Stimulated activated CD4-positive, alpha-beta T cell treated with anti-CD3 and anti-CD28 coated beads, Interleukin-2, amount 100 ng/mL, for 4 hours (primary cell): ENCODE measurements at places on chromosomes 12 and 14.

DNA sequence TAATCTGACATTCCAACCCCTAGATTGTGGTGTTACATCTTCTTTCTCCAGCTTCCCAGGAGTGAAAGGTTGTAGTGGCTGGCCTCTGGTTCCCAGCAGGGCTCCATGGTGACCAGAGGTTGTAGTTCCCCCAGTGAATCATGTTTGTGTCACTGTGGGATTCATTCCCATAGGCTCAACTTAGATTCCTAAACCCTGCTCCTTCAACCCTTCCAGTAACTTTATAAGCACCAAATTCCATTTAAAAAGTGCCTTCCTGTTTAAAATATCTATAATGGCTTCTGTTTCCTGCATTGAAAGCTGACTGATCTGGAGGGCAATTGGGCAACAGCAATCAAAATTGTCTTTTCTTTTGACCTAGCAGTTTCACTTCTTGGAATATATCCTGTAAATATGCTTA is 40.5 kb upstream of the TBC1D15 start:
- DNase-seq, result no peak

DNA sequence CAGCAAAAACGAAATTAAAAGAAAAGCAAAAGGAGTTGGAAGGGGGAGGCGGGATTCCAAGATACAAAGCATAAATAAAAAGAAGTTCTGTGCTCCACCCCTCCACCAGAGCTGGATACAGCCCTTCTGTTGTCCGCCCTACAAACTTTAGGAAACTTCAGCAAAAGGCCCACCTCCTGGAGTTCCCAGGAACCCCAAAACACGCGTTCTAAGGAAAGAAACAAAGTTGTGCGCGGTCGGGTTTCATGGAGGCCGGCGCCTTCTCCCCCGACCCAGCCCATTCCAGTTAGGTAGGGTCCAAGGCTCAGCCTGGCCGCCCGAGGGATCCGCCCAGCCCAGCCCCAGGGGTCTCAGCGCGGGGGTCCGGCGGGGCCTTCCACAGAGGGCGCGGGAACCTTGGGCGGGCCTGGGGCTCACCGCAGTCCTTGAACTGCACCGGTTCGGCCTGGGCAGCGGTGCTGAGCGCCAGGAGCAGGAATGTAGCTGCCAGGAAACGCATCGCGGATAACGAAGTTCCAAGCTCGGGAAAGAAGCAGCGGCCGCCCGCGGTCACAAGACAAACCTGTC is at the start of gene NPC2:
TSS of gene NPC2 (minus strand) at position 530 of the 567 bp plus-strand sequence. CDS start at position 499, 31 bp downstream.
- no peak for DNase-seq

- no peak for DNase-seq
Observed at GRCh38 chr14:67441672-67442071, 29.7 kb upstream of the PLEK2 start.

DNA sequence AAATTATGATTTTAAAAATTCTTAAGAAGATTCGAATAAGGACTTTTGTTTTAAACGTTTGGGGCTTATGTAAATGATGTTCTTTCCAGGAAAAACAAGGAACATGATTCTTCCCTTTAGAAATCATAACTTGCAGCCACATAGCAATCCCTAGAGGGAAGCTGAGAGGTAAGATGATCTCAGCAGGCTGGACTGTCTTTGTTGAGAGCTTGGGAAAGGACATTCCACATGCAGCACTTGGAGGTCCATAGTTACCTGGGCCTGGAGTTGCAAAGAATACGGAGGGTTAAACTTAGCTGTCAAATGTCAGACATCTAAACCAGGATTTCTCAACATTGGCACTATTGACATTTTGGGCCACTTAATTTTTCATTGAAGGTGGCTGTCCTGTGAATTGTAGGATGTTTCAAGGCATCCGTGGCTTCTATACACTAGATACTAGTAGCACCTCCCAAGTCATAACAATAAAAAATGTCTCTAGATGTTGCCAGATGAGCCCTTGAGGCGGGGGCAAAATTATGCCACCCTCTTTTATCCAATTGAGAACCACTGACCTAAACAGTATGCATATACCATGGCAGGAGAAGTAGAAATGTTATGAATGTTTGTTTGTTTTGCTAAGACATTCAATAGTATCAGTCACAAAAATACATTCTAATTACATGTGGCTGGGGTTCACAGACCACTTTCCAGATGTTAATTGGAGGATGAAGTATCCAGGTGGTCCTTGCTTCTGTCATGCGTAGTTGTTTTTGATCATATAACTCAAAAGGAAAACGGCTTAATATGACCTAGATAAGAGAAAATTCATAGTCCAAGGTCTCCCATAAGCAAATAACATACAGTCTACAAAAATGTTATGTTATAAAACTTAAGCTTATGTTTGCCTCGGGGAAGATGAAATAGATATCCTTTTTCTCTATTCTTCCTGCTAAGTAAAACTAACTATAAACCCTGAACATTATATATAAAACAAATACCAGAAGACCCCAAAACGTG is 30.5 kb downstream of the TTC6 start:
- DNase-seq, result no peak

DNA sequence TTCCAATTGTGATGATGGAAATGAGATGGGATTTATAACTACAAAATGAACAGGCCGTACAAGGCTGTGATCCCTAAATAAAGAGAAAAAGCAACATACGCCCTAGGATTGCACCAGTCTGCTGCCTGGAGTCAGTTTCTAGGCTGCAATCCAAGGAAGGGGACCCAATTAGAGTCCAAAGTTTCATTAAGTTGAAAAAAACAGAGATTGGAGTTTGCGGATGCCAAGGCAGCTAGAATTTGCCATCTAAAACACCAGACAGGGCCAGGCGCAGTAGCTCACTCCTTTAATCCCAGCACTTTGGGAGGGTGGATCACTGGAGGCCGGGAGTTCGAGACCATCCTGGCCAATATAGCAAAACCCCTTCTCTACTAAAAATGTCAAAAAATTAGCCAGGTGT is 661.0 kb downstream of the RPS29 start:
- DNase-seq, result no peak

GRCh38 chr14:90093942-90094595 is 32.3 kb downstream of the KCNK13 start:
- DNase-seq, result no peak

GRCh38 chr12:132629330-132629729 is 10.8 kb downstream of the P2RX2 start:
- DNase-seq, result no peak

DNA sequence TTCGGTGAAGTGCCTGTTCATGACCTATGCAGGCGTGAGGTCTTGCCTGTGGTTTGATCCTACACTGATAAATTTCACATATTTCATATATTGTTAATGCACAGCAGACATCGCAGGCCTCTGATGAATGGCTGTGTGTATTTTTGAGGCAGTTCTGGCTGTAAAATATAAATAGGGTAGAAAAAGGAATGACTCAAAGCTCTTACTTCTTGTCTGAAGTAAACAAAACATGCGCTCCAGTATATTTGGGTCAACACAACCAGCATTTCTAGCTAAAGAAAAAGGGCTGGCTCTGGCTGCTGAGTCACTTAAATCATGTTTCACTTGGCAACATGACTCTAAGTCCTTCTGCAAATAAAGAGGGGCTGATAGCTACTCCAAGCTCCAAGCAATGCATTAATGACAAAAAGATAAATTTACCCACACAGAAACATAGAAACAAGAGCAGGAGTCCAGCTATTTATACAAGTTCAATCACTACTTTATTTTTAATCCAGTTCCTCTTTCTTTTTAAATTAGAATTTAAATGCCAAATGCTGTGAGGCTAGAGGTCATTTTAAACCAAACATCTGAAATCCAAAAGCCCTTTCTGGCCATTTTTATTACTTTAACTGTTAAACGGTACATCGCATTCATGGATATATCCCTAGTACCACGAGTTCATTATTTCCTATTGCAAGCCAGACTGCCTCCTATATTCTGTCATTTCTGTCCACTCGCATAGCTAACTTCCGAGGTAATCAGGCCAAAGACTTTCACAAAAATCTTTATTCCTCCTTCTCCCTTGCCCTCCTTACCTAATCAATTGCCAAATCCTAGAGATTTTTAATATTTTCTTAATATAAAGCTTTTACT is 54.3 kb upstream of the TMCC3 start:
- no peak for DNase-seq

DNA sequence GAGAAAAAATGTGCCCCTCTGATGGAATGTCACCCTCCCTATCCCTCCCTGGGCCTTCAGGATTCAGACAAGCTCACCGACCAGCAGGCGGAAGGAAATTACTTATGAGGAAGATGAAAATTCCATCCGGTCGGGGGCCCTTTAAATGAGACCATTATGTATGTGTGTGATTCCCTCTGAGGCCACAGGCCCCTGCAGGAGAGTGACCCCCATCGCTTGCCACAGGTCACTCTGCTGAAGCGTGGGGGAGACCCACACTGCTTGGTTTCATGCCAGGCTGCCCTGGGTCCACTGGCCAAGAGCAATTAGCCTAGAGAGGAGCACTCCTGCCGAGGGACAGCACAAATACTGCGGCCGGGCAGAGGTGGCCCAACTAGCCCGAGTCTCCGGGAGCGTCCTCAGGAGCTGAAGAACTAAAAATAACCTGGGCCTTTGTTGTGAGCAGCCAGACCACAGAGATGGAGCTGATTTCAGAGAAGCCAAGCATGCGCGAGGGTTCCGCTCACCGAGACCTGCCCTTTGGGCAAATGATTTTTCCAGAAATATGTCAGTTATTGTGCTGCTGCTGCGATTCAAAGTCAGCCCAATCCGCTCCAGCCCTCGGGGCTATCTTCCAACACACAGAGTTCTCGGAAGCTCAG is 276.4 kb downstream of the DPF3 start:
- DNase-seq, result no peak

GRCh38 chr14:105430565-105430964 is 10.9 kb downstream of the MTA1 start:
- DNase-seq, result no peak

DNA sequence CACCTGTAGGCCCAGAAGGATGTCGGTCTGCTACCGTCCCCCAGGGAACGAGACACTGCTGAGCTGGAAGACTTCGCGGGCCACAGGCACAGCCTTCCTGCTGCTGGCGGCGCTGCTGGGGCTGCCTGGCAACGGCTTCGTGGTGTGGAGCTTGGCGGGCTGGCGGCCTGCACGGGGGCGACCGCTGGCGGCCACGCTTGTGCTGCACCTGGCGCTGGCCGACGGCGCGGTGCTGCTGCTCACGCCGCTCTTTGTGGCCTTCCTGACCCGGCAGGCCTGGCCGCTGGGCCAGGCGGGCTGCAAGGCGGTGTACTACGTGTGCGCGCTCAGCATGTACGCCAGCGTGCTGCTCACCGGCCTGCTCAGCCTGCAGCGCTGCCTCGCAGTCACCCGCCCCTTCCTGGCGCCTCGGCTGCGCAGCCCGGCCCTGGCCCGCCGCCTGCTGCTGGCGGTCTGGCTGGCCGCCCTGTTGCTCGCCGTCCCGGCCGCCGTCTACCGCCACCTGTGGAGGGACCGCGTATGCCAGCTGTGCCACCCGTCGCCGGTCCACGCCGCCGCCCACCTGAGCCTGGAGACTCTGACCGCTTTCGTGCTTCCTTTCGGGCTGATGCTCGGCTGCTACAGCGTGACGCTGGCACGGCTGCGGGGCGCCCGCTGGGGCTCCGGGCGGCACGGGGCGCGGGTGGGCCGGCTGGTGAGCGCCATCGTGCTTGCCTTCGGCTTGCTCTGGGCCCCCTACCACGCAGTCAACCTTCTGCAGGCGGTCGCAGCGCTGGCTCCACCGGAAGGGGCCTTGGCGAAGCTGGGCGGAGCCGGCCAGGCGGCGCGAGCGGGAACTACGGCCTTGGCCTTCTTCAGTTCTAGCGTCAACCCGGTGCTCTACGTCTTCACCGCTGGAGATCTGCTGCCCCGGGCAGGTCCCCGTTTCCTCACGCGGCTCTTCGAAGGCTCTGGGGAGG is at the start of gene LTB4R:
TSS of gene LTB4R (plus strand) at position 857 of the 959 bp plus-strand sequence. CDS start 4,150 bp downstream, outside the sequence.
- DNase-seq, result peak; percentile 40

GRCh38 chr12:75954041-75954440 is 77.5 kb downstream of the PHLDA1 start:
- DNase-seq, result no peak

- no peak for DNase-seq
Observed at GRCh38 chr12:15001733-15002382, 29.0 kb downstream of the PDE6H start.

DNA sequence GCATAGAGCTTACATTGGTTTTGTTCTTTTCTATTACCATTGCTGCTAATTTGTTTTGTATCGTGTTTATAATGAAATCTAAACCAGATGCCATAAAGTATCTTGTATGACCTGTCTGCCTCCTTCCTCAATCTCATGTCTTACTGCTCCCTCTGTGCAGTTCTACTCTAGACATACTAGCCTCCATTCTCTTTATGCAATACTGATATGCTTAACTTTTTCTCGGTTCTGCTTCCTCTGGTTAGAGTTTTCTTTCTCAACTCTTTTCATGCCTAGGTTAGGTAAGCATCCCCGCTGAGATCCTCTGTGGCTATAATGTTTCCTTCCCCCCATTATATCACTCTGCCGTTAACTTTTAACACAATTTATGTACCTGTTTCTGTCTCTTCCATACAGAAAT is 852.3 kb downstream of the TRHDE start:
- DNase-seq, result no peak

DNA sequence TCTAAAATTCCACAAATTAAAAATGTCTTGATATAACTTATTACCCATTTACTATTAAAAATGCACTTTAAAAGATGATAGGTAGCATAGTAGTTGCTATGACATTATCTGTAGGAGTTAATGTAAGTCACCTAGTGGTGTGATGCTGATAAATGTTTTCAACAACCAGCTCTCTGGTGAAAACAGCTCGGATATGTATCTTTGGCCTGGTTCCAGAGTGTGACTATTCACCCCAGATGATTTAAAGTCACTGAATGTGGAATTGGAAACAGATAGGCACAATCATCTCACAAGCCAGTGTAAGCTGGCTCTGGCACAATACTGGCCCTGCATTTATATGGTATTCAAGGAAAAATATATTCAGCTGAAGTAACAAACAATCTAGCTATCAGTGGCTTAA is 9.2 kb upstream of the CCDC196 start:
- DNase-seq, result no peak

- DNase-seq, result no peak
Observed at GRCh38 chr12:104172570-104172947, 34.5 kb upstream of the NFYB start.

- DNase-seq, result no peak
Observed at GRCh38 chr12:15227004-15227679, 5.9 kb upstream of the RERG start.

GRCh38 chr14:94827711-94828447 is 58.0 kb upstream of the GSC start:
- no peak for DNase-seq

DNA sequence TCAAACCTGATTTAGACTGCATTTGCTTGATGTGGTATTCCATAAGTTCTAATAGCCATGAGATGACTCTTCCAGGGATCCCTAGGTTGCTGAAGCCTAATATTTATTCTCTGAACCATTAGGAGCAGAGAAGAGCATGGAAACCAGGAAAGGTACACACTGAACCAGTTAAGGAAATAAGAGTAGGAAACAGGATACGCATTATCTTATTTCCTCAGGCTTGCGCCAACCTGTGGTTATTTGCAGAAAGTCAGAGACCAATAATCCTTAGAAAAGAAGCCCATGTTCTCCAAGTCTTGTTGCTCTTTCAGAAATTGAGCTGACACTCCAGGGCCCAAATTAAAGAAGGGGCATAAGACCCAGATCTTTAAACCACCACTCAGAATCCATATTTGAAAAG is 41.8 kb upstream of the SMUG1 start:
- DNase-seq, result no peak
